ENCODE measurements at places on chromosomes 16 and 17. TPM values are rescaled to one million over a fixed set of nuclear protein-coding genes. Genes with fewer than 3 reads are reported as not detected.

The SLC16A5 gene
- total RNA-seq, result 4.4 TPM

The RASD1 gene
- 5.2 TPM for total RNA-seq

- H3K27ac ChIP-seq, result no peak overlapping the region
- DNase-seq, result no peak
- H3K36me3 ChIP-seq, result no peaks in the 10 kb centered on the region
- no peaks in the 10 kb centered on the region for H3K27me3 ChIP-seq
- no peaks in the 10 kb centered on the region for H3K4me1 ChIP-seq
Observed at GRCh38 chr16:29726845-29727377, 18.9 kb downstream of the C16orf54 start.

DNA sequence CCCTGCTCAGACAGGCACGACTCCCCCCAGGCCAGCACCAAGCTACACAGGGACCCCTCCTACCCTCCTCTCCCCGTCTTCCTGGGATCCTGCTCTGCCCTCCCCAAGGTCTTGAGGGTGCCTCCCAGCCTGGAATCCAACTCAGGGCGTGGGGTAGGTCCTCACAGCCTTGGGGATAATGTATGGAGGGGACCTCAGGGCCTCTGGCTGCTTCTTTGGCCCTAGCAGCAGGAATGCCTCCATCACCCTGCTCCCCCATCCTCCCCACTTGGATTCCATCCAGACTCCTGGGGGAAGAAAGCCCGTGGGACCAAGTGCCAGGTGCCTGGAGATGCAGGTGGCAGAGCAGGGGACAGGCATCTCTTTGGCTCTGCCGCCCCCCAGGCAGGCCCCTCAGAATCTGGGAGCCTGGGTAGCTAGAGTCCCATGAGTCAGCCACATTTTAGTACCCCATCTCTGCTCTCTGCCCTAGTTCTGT, 10.7 kb upstream of the STAC2 start:
- H3K27ac ChIP-seq, result no peak overlapping the region
- DNase-seq, result no peak
- peaks cover 11% of the 10 kb centered on the region for H3K27me3 ChIP-seq
- H3K4me1 ChIP-seq, result peaks cover 22% of the 10 kb centered on the region

GRCh38 chr17:79940459-79941087, 95.1 kb downstream of the TBC1D16 start:
- H3K4me1 ChIP-seq, result peaks cover 45% of the 10 kb centered on the region
- H3K4me3 ChIP-seq, result no peak overlapping the region
- H3K27ac ChIP-seq, result no peak overlapping the region
- peaks cover 64% of the 10 kb centered on the region for H3K36me3 ChIP-seq
- no peak for DNase-seq
